ENCODE measurements at places on chromosomes 11 and 22.
A peak's percentile ranks its signal among the peaks of the same experiment; 100 is the strongest.

GRCh38 chr11:4658629-4659445 lies 15.1 kb downstream of the OR51E1 start:
- DNase-seq, result no peak

GRCh38 chr11:115941044-115941443 lies 436.8 kb upstream of the CADM1 start:
- DNase-seq, result no peak

DNA sequence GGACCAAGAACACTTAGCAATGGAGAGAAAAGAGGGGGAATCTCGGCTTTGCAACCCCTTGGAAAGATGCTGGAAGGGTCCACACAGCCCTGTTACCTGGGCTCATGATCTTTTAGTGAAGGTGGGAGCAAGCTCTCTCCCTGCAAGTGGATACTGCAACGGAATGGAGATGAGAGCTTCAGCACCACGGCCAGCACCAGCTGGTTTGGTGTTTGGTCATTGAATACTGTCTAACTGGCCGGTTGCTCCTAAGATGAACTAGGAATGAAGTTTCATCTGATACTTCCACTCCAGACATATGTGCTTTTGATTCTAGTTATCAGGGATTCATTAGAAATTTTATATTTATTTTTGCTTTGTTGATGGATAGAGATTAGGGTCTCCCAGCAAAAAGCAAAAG lies 16.3 kb downstream of the HTR3A start:
- DNase-seq, result peak; percentile 23

DNA sequence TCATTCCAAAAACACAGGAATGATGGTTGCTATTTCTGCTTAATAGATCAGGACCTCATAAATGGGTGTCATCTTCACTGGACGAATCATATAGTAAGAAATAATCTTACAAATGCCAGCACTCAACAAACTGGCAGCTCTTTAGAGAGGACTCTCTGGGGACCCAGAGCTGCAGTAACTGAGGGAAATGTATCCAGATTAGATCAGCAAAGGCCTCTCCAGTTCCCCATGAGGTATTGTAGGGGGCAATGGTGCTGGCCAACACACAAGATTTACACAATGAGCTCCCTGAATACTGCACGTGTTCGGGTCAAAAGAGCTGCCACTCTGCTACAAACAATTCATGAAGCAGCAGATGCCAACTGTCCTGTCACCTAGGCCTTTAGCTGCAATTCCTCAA lies 110.2 kb downstream of the RBFOX2 start:
- no peak for DNase-seq

DNA sequence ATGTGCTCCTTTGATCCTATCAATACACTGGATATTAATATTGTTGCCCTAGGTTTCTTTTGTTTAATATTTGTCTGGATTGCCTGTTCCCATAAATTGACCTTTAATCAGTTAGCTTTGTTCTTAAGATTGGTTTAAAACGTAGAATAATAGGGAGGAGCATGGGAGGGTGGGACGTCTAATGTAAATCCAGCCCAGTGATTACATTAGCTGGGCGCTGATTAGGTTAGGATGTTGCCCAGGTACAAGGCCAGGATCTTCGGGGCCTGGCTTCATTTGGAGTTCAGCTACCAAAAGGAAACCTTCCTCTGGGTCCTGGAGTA lies at the start of gene SRSF8:
SRSF8 (plus strand) TSS at position 204 of the 323 bp plus-strand sequence. CDS start 308 bp downstream, outside the sequence.
- no peak for DNase-seq

DNA sequence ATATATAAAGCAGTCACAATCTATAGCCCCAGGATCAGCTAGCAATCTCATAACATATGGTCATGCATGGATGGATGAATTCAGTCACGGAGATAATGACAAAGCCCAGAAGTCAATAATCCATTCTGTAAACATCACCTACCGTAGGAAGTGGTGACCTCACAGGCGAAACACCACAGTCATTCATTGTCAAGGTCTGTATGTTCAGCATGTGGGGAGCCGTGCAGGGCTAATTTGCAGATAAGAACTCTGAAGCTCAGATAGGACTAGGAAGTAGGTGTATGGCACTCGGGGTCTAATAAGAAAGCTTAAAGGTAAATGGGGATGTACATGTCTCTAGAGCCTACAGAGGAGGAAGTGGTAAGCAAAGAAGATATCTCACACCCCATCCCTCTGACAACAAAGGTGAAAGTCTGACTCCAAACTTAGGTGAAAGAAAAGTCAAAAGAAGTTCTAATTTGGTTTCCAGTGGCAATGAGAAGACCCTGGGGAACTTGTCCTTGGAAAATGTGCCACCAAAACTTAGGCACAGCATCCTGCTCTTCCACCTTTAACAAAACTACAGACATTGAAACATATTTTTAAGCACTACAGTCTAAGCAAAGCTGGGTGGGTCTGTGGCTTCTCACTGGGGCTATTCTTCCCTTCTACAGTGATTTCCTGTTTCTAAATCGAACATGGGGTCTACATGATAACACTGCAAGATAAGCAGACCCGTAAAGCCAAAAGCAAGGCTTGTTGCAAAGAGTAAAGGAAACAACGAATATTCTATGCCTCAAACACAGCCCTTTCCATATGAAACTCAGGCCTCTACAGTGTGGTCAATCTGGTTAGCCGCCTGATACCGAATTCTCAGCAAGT lies 5.2 kb downstream of the CRTAM start:
- DNase-seq, result peak; percentile 58

GRCh38 chr11:1497600-1497999 lies 11.0 kb upstream of the MOB2 start:
- DNase-seq, result peak; percentile 31

DNA sequence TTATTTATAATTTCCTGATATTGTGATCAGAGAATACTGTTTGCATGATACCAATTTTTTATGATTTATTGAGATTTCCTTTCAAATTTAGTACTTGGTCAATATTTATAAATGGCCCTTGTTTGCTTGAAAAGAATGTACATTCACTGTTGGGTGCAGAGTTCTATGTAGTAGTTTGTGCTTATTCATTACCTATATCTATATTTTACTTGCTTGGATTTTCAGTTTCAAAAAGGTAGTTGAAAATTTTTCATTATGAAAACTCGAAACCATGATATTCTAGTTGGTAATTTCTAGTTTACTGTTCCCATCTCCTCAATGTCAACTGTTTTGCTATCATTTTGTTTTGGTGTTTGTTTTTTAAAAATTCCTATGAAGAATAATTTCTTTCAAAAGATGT lies 155.7 kb downstream of the AASDHPPT start:
- DNase-seq, result no peak

- no peak for DNase-seq
These were observed 111.3 kb downstream of the ETS1 start for GRCh38 chr11:128476049-128476448.

DNA sequence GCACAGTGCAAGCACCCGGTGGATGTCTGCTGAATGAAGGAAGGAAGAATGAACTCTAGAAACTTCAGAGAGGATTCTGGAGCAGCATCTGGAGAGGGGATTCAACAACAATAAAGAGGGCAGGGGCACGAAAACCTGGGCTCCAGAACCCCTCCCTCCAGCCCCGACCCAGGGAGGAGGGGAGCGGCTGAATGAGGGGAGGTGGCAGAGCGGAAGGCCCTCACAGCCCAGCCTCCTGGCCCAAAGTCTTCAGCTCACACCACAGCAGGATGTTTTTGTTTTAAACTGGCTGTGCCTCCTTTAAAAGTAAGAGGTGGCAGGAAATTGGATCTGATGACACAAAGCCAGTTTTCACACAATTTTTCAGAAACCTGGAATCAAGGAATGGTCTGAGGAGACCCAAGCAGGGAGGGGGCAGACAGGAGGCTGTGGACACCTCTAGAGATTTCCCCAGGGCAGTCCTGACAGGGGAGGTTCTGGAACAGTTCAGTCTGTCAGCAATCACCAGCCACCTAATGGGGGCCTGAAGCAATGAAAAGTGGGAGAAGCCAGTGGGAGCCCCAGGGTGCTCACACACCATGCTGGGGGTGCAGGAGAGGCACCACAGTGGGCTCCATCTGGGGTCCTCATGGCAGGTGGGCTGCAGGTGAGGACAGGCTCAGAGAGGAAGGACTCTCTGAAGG lies 44.4 kb upstream of the TCF20 start:
- DNase-seq, result no peak

DNA sequence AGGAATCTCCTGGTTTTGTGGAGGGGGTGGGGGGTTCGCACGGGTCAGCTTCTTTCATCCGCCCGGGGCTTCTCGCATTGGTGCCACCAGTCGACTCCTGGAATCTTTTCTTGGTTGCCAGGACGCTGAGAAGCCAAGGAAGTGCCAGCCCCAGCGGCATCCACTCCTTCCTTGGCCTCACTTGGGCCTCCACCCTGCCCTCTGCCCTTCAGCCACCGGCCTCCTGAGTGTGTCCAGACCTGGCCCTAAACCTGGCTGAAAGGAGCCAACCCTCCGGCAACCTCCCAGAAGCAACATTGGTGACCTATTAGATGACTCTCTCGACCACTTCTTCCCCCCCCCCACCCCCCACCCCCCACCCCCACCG lies 518 bp upstream of the GALNT18 start:
- no peak for DNase-seq

- DNase-seq, result no peak
These were observed 106.7 kb upstream of the HSD17B12 start for GRCh38 chr11:43573873-43574272.

GRCh38 chr11:77884186-77884828 lies 63.4 kb downstream of the AAMDC start:
- no peak for DNase-seq

DNA sequence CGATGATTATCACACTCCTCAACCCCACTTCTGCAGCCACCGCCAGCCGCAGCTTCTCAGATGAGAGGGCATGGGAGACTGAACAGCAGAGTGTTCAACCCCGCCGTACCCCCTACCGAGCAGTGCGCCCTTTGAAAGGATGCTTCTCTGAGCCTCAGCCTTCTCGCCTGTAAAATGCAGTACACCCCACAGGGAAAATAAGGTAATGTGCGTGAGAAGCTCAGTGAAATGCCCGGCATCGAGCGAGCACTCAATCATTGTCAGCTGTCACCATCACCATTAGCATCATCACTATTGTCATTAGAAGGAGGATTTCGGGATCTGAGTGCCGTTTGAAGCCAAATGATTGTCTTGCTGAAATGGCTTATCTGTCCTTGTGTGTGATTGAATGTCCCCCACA lies 13.6 kb downstream of the TRIM29 start:
- DNase-seq, result no peak

GRCh38 chr11:2530131-2530854 lies 85.5 kb downstream of the KCNQ1 start:
- DNase-seq, result no peak

GRCh38 chr11:92642177-92642931 lies 327.1 kb upstream of the MTNR1B start:
- DNase-seq, result no peak

DNA sequence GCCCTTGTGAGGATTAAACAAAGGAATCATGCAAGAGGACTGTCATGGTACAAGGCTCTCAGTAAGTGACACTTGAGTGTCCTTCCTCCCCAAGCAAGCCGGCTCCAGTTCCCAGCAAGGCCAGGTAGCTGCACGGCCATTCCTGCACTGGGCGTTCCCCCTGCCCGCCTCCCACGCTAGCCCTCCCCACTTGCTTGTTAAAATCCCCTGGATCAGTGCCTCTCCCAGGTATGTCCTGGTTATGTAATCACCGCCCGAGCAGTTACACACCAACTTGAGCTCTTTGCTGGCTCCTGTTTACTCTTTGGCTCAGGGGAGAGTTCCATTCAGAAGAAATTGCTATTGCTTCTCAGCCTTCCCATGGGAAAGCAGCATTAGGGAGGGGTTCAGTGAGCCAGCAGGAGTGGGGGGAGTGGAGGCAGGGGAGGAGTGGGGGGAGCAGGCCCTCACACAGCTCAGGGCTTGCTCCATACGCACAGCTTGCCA lies 19.4 kb upstream of the MYEOV start:
- no peak for DNase-seq

- no peak for DNase-seq
These were observed 5.3 kb downstream of the CABP2 start for GRCh38 chr11:67517784-67518552.

GRCh38 chr11:68008381-68009337 lies 1.5 kb upstream of the ALDH3B1 start:
- DNase-seq, result no peak

DNA sequence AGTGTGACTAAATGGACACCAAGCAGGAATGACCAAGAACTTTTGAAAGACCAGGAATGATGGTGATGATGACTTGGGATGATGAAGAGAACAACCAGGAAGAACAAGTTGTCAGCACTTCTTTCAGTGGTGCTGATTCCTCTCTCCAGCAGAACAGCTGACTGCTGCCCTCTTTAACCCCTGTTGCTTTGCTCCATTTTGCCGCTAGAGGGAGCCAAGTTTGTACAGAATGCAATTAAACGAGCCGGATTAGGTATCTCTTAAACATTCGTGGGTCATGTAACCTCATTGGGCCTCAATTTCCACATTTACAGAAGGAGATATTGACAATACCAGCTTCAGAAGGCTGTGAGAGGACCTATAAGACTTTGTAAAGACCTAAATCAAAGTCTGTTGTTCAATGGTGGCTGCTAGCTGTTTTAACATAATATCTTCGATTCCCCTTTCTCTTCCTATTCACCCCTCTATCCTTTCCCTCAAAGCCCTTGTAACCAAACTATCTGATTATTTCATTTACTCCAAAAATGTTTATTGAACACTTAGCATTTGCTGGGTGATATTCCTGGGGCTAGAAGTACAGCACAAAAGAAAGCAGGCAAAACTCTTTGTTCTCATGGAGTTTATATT lies 1.9 kb downstream of the OR4S1 start:
- DNase-seq, result peak; percentile 78

DNA sequence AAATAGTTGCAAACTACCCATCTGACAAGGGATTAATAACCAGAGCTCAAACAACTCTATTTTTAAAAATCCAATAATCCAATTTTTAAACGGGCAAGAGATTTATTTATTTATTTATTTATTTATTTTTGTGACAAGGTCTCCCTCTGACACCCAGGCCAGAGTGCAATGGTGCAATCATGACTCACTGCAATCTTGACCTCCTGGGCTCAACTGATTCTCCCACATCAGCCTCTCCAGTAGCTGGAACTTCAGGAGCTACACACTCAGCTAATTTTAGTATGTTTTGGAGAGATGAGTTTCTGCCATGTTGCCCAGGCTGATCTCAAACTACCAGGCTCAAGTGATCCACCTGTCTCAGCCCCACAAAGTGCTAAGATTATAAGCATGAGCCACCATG lies 267.2 kb upstream of the BLID start:
- no peak for DNase-seq

DNA sequence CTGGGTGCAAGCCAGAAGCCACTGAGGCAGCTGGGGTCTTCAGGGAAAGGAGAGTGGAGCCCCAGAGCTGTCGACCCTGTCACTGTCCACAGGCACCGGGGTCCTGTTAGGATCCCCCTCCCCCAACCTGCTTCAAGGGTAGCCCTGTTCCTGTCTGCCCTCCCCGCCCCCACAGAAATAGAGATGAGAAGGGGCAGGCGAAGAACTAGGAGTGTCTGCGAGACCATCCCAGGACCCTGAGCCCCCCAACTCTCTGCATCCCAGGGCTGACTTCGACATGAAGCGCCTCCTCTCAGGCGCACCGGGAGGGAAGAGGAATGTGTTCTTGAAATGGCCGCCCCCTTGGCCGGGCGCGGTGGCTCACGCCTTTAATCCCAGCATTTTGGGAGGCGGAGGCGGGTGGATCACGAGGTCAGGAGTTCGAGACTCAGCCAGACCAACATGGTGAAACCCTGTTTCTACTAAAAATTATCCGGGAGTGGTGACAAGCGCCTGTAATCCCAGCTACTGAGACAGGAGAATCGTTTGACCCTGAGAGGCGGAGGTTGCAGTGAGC lies 607 bp upstream of the ZNF70 start:
- no peak for DNase-seq

- DNase-seq, result no peak
These were observed 9.1 kb downstream of the LTBP3 start for GRCh38 chr11:65549096-65549495.

- no peak for DNase-seq
These were observed 116.0 kb upstream of the BID start for GRCh38 chr22:17890245-17890671.

GRCh38 chr11:72471005-72471898 lies 36.9 kb upstream of the CLPB start:
- peak; percentile 70 for DNase-seq
